Activated T-helper 1 cell treated with Interleukin-2 at 50 U/mL for 16 hours (primary cell): ENCODE measurements at places on chromosomes 16 and 17.

- DNase-seq, result no peak
These were observed 19.6 kb upstream of the RIPOR1 start for GRCh38 chr16:67509016-67509415.

- DNase-seq, result no peak
These were observed 11.3 kb downstream of the MCRIP1 start for GRCh38 chr17:81821603-81822311.

- no peak for DNase-seq
These were observed 26.6 kb downstream of the GOSR2 start for GRCh38 chr17:46949291-46950174.

GRCh38 chr17:48307814-48308411 lies 122.1 kb downstream of the SKAP1 start:
- peak; percentile 15 for DNase-seq

GRCh38 chr17:8622191-8622590 lies 8.3 kb downstream of the MYH10 start:
- no peak for DNase-seq

- no peak for DNase-seq
These were observed 13.3 kb upstream of the SBK1 start for GRCh38 chr16:28279006-28279405.

GRCh38 chr16:67424261-67424615 lies 6.7 kb upstream of the HSD11B2 start:
- DNase-seq, result no peak

DNA sequence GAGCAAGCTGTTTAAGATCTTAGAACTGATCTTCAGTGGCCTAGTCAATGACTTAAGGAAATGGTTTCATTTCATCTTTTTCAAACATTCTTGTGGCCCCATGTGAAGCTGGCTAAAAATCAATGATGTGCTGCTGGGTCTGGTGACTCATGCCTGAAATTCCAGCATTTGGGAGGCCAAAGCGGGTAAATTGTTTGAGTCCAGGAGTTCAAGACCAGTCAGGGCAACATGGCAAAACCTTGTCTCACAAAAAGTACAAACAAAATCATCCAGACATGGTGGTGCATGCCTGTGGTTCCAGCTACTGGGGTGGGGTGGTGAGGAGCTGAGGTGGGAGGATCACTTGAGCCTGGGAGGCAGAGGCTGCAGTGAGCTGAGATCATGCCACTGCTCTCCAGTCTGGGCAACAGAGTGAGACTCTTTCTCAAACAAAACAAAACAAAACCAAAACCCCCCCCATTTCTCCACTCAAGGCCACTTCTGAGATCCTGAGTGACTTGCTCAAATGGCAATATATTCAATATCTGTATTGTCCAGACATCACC lies 17.4 kb upstream of the COL1A1 start:
- no peak for DNase-seq

DNA sequence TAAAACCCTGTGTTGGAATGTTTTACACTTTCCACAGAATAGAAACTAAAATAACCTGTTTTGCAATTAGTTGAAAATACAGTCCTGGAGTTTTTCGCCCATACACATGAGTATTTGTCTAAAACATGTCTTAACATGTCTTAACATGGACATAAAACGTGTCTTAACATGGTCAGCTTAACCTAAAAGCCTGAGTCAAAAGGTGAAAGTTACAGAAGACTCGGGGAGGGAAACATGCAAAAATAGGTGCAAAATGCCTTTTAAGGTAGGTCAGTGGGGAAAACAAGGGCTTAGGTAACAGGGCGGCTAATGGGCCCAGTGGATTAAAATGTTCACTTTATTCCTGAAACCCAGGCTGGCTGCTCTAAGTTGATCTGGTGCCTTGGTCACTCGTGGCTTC lies 56.1 kb upstream of the RBL2 start:
- no peak for DNase-seq
